Central memory CD8-positive, alpha-beta T cell (primary cell): ENCODE measurements at places on chromosomes 7 and 10.

DNA sequence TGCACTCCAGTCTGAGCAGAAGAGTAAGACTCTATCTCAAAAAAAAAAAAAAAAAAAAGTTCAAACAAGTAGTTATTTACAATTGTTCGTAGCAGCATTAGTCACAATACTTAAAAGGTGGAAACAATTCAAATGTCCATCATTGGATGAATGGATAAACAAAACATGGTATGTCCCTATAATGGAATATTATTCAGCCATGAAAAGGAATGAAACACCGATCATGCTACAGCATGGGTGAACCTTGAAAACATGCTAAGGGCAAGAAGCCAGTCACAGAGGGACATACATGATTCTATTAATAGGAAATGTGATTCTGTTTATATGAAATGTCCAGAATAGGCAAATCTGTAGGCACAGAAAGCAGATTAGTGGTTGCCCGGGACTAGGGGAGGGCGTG, 15.9 kb downstream of the DOCK1 start:
- H3K27ac ChIP-seq: no peak overlapping the region
- no peak overlapping the region for H3K4me3 ChIP-seq
- no peaks in the 10 kb centered on the region for H3K4me1 ChIP-seq

- H3K4me3 ChIP-seq: peak overlapping the region; percentile 94
- H3K4me1 ChIP-seq: peaks cover 51% of the 10 kb centered on the region
- no peaks in the 10 kb centered on the region for H3K27me3 ChIP-seq
- peaks cover 11% of the 10 kb centered on the region for H3K36me3 ChIP-seq
These were observed 1.3 kb upstream of the SAMD8 start for GRCh38 chr10:75110006-75110632.

DNA sequence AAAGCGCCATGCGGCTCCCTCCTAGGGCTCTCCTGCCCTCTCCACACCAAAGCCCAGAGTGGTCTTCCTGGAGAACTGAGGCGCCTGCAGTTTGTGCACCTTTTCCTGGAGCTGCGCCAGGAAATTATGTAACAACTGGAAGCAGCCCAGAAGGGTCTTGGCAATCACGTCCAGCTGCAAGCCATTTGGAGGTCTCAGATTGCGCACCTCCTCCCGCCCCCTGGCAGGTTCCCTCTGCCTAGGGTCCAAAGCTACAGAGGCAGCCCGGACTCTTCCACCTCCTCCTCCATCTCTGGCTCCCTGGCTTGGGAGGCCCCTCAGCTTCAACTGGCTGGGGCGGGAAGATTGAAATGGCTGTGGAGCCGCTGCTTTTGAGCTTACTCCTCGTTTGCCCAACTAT, 34.0 kb upstream of the SFTPD start:
- no peak for DNase-seq
- H3K27me3 ChIP-seq: peaks cover 96% of the 10 kb centered on the region
- no peaks in the 10 kb centered on the region for H3K36me3 ChIP-seq
- no peak overlapping the region for H3K4me3 ChIP-seq

- H3K4me1 ChIP-seq: peaks cover 4% of the 10 kb centered on the region
- no peak for DNase-seq
- H3K4me3 ChIP-seq: no peak overlapping the region
- H3K36me3 ChIP-seq: no peaks in the 10 kb centered on the region
- no peak overlapping the region for H3K27ac ChIP-seq
- no peaks in the 10 kb centered on the region for H3K27me3 ChIP-seq
These were observed 158.0 kb downstream of the VTI1A start for GRCh38 chr10:112605063-112605462.

- no peaks in the 10 kb centered on the region for H3K36me3 ChIP-seq
- H3K4me3 ChIP-seq: no peak overlapping the region
- H3K27me3 ChIP-seq: no peaks in the 10 kb centered on the region
- H3K27ac ChIP-seq: peak overlapping the region; percentile 56
These were observed 233.6 kb upstream of the BMPER start for GRCh38 chr7:33671531-33672262.

DNA sequence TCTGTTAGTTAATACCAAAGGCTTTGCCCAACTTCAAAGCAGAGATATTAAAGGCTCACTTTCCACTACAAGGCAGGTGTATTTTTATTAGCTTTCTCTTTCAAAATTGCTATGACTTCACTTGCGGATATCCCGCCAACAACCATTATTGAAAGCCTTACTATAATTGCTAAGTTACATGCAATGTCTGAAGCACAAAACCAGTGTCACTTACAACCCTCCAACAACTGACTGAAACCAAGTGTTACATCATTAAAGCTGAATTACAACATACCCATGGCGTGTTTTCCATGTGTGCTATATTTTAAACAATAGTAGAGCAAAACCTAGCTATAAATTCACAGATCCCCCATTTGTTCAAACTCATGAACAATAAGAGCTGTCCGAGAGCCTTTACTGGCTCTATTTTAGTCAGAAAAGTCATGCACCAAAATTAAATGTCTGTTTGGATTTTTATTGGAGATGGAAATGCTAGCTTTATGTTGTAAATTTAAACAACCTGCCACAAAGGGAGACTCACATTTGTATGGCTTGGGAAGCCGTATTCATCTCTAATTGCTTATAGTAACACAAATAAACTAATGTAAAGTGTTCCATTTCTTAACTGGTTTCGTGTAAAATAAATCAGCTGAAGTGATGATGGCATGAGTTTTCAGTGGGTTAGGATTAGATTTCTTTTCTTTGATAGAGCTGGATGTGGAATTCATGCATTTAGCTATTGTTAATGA, 227.1 kb downstream of the AGMO start:
- no peak overlapping the region for H3K4me3 ChIP-seq
- no peak for DNase-seq
- H3K4me1 ChIP-seq: no peaks in the 10 kb centered on the region
- no peaks in the 10 kb centered on the region for H3K36me3 ChIP-seq

- H3K36me3 ChIP-seq: peaks cover 16% of the 10 kb centered on the region
- no peak overlapping the region for H3K27ac ChIP-seq
- no peak overlapping the region for H3K4me3 ChIP-seq
- no peaks in the 10 kb centered on the region for H3K27me3 ChIP-seq
- no peak for DNase-seq
These were observed 417.4 kb upstream of the GALNT17 start for GRCh38 chr7:70714506-70715038.
